Mucosa of gallbladder (tissue), 1 donor: ENCODE measurements at places on chromosomes 5 and 9. TPM values are rescaled to one million over a fixed set of nuclear protein-coding genes. Genes with fewer than 3 reads are reported as not detected.
A peak's percentile ranks its signal among the peaks of the same experiment; 100 is the strongest.

CATSPER3 gene
- 1.0 TPM for total RNA-seq

ADAMTS2 gene
- 18.9 TPM for total RNA-seq

- DNase-seq, result no peak
These were observed 128.6 kb downstream of the KCNIP1 start for GRCh38 chr5:170632266-170632984.

- DNase-seq, result no peak
These were observed 7.1 kb upstream of the AGPAT2 start for GRCh38 chr9:136694163-136694871.

PELO gene
- total RNA-seq, result 41.6 TPM

DNA sequence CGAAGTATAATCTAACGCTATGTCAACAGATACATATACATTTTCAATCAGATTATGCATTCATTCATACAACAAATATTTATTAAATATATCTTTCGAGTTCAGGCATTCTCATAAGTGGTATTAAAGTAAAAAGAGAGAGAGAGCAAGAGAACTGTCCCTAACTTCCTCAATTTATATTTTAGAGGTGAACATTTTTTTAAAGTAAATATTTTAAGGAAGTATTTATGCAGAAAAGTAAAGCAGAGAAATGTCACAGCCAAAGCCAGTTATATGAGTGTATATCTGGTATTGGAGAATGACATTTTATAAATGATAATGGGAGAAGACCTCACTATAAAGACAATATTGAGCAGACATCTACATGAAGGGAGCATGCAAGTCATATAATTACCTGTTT is 667.3 kb upstream of the CDH9 start:
- DNase-seq, result no peak

FGD3 gene
- 8.2 TPM for total RNA-seq

GRCh38 chr9:69578026-69578425 is 94.1 kb downstream of the APBA1 start:
- no peak for DNase-seq

PCDHA1 gene
- 0.06 TPM for total RNA-seq

- no peak for DNase-seq
These were observed 103.1 kb upstream of the SMC2 start for GRCh38 chr9:103991001-103991400.

TOR2A gene
- total RNA-seq, result 21.7 TPM

CAMK2A gene
- 5.0 TPM for total RNA-seq

DNA sequence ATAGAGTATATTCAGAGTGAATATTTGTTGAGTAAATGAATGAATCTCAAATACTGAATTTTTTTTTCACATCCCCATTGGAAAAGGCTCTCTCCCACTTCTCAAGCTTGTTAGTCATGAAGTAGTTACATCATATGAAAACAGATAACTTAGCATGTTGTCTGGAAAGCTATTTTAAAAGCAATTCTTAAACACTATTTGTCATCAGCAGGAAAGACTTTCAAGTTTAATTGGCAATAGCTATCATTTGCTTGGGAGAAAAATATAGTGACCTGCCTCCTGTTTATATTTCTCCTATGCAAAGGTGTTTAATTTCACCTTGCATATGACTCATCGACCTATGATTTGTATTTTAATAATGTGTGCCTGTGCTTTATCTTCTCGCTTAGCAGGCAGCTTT is 499.8 kb upstream of the GRIA1 start:
- DNase-seq, result no peak

GRCh38 chr9:74449060-74449459 is 48.1 kb upstream of the RORB start:
- DNase-seq, result no peak

- DNase-seq, result no peak
These were observed 138.6 kb downstream of the PALM2AKAP2 start for GRCh38 chr9:109918339-109919163.

GRCh38 chr5:134439210-134439654 is 27.6 kb upstream of the CDKN2AIPNL start:
- peak; percentile 83 for DNase-seq

GRCh38 chr5:131795879-131796792 is 681 bp downstream of the FNIP1 start:
- peak; percentile 67 for DNase-seq

GRCh38 chr5:10505517-10506095 is 58.3 kb upstream of the ANKRD33B start:
- no peak for DNase-seq

- no peak for DNase-seq
These were observed 1.4 kb upstream of the LHFPL2 start for GRCh38 chr5:78649861-78650496.

ADGRD2 gene
- not detected for total RNA-seq

DNA sequence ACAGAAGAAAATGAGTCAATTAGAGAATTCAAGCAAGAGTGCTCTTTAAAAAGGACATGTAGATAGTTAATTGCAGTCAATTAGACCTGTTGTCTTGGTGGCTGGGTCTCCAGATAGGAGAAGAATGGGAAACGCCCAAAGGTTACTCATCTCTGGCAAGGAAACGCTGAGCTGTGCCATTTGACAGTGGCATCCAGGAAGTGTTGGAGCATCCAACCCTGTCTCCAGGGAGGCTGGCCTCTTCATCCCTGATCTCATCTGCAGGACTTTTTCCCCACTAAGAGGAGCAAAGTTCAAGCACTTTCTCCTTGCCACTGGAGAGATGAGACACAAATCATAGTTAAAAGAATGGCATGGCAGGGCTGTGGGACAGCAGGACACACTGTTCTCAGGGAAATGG is 111.7 kb upstream of the MSX2 start:
- peak; percentile 61 for DNase-seq

DNA sequence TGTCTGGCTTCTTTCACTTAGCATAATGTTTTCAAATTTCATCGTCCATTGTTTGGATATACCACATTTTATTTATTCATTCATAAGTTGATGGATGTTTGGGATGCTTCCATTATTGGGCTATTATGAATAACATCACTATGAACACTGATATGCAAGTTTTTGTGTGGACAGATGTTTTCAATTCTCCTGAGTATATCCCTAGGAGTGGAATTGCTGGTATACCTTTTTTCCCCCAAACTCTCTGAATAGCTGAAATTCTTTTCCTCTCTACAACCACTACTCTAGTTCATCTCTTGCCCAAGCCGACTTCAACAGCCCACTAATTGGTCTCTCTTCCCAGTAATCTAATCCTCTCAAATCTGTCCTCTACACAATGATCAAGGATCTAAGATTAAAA is 4.7 kb upstream of the ZFR start:
- DNase-seq, result no peak

RAB3C gene
- total RNA-seq, result 1.4 TPM

DNA sequence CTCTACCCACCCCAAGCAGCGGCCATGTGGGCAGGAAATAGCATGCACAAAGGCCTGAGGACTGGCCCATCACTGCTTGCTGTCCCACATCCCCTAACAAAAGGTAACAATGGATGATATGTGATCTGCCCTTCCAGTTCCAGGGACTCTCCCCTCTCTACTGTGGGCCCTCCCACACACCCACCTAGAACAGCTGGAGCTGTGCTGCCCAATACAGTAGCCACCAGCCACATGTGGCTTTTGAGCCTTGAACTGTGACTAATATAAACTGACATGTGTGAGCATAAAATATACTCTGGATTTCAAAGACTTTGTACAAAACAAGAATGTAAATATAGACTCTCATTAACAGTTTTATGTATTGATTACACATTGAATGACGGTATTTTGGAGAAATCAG is 78.1 kb downstream of the C5orf15 start:
- DNase-seq, result no peak

IFNA2 gene
- not detected for total RNA-seq

- no peak for DNase-seq
These were observed 89.6 kb downstream of the TARS1 start for GRCh38 chr5:33530183-33531036.

FBP2 gene
- not detected for total RNA-seq

AQP7 gene
- 15.0 TPM for total RNA-seq

AK1 gene
- 142 TPM for total RNA-seq

DNA sequence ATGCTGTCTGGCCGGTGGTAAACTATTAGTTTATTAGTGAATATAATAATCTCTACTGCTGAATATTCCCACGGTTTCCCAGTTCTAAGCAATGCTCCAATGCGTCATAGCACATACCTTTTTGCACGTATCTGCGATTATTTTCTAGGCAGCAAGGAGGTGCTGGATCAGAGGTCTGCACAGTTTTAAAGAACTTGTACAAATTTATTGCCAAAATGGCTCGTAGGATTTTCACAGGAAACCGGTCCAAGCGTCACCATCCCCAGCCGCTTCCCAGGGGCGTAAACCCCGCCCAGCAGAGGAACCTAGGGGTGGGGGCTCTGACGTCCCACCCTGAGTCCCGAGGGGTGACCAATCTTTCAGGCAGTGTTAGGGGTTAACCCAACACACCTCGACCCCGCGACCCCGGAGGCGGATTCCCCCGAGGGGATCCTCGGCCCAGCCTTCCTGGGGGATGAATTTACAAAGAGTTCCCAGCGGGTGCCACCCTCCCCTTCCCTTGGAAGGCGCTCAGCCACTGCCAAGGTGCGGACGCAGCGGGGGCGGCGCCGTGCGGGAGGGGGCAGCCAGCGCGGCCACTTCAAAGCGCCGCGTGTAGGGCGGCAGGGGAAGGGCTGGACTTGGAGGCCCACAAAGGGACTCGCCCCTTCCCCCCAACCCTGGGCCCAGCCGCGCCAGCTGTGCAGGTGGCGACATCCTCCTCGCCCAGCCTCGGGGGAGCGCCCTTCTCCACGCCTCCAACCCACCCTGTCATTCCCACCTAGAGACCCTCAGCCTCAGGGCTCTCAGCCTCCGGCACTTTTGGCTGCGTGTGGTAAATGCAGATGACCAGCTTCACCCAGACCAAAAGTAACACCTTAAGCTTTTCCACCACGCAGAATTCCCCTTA is 43.5 kb upstream of the TCF7 start:
- DNase-seq, result no peak

PCDHGC4 gene
- total RNA-seq, result 2.6 TPM

- DNase-seq, result no peak
These were observed 6.1 kb upstream of the CEP72 start for GRCh38 chr5:606061-606460.

DNA sequence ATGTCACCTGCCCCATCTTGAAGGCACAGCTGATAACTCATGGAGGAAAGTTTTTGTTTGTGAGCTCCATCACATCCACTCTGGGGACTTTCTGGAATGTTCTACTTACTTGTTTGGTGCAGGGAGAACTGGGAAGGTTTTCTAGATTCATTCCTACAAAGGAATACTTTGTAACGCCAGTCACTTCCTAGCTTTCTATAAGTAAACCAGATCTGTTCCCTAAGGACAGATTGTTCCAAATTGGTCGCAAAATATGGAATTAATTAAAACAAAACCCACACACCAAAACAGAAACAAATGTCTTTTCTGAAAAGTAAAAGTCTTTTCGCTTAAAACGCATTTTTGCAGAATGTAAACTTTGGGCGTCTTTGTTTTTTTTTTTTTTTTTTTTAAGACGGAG is 167.6 kb downstream of the PDZD2 start:
- DNase-seq, result no peak

- no peak for DNase-seq
These were observed 524 bp downstream of the MEGF10 start for GRCh38 chr5:127290946-127291693.

GRCh38 chr9:135344915-135345500 is 134.6 kb upstream of the PPP1R26 start:
- no peak for DNase-seq

INSL4 gene
- total RNA-seq, result not detected

IFNK gene
- total RNA-seq, result not detected

GRCh38 chr9:118170032-118170955 is 466.1 kb downstream of the TLR4 start:
- peak; percentile 39 for DNase-seq

DRD1 gene
- 0.81 TPM for total RNA-seq

DNA sequence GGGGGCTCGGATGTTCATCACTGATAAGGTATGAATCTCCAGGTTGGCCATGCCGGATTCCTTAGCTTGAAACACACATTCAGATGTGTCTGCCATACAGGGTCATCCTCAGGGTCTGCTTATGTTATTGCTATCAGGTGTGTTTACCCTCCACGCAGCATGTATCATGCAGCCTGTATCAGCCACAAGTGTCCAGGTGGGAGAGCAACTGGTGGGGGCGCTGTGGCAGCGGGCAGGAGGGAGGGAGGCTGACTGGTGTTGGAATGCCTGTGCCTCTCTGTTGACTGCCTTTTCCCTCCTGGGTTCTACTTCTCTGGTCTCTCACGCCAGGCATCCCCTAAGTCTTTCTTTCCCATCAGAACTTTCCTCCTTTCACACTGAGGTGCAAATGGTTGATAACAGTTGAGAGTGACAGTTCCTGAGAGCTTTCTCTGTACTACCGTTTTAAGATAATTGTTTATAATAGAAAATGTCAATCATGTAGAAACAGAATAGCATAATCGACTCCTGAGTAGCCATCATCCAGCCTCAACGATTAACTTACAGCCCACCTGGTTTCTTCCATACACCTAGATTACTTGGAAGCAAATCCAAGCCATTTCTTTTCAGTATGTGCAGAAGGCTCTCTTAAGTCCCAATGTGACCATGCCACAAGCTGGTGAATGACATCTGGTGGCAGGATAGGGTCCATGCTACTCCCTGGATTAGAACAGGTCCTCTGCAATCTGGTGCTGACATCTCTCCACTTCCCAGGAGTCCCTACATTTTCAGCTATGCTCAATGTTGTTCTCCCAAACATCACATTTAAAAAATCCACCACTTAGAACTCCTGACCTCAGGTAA is 86.6 kb downstream of the ACER2 start:
- DNase-seq, result no peak
